ENCODE measurements at places on chromosomes 1 and 21. TPM values are rescaled to one million over a fixed set of nuclear protein-coding genes. Genes with fewer than 3 reads are reported as not detected.

DNA sequence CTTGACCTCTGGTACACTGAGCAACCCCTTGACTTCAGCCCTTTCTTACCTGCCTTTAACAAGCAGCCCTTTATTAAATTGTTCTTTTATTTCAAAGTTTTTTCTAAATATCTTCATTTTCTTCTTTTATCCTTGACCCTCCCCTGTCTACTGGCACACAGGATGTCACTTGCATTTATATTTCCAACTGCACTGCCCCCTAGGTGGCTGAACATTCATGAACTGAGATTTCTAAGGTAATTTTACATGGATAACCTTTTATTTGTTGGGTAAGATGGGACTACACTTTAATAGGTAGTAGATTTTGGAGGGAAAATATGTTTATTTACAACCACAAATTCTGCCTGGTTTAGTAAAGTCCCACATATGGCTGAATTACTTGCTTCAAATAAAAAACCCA lies 190.0 kb downstream of the ATP6V1G3 start:
- no peak for DNase-seq

DNA sequence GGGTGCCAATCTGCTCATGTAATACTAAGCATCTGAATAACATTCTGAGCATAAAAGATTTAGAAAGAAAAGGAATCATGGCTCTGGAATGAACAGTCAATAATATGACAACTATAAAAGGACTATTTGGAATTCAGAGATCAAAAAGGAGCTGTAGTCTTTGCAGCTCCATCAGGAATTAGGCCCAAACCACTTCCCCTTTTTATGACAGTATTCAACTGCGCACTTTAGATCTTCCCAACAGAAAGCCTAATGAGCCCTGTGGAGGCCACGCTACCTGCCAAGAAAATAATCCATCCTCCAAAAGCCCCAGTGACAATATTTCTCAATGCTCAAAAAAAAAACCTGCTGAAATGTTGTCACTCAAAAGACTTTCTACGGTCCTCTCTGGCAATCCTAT lies 163.2 kb downstream of the SNX7 start:
- DNase-seq: no peak

- no peak for DNase-seq
Measured at GRCh38 chr1:164423136-164423535, 135.8 kb upstream of the PBX1 start.

DNA sequence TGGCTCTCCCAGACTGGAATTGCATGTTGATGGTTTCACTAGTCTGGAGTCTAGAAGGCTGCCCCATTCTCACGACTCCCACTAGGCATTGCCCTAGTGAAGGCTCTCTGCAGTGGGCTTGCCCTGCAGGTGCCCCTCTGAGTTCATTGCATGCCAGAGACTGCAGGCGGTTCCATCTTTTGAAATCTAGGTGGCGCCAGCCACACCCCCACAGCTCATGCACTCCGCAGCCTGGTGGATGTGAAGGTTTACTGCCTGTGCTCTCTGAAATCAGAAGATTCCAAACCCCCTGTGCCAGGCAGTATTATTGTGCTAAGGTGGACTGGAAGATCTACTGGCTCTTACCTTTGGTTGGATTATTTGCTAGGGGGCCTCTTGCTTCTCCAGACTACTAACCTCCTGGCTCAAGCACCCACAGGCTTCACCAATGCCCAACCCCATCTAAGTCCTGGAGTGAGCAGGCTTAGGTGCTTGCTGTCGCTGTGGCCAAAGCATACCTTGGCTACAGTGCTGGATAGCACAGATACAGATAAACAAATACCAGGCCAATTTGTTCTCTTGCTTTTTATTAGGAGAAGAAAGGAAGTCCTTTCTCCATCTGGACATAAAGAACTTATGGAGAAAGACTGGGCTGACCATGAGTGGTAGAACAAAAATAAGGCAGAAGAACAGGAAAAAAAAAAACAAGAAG lies 83.5 kb upstream of the SIM2 start:
- DNase-seq: no peak

- peak; percentile 48 for DNase-seq
Measured at GRCh38 chr1:1421147-1421906, at the start of gene ANKRD65. ANKRD65 (minus strand) TSS chr1:1421276; CDS start chr1:1421005, 271 bp downstream.

- no peak for DNase-seq
Measured at GRCh38 chr1:75985827-75986226, 53.6 kb upstream of the ASB17 start.

DNA sequence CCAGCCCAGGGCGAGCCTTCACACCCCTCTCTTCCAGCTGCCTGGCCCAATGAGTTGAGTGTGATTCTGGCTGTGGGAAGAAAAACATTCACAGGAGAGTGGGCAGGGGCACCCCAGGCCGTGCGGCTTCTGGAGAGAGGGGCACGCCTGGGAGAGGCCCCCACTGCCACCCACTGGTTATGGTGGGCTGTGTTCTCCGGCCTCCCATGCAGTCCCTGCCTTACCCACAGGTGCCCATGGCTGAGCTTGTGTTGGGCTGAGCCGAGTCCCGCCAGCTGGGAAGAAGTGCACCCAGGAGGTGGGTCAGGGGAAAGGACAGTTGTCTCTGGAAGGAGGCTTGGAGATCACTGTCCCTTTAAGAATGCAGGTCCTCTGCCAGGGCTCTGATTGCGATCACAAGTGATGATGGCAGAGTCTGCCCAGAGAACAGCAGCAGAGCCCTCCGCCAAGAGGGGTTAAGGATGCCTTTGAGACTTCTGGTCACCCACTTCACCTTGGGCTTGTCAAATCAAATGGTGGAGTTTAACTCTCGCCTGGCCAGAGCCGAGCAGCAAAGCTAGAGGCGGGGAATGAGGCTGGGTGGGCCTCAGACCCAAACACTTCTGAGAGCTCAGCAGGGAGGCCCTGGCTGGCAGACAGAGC lies 124.7 kb upstream of the ARHGEF16 start:
- DNase-seq: no peak

GRCh38 chr21:17688912-17689874 lies 76.5 kb upstream of the BTG3 start:
- peak; percentile 53 for DNase-seq

DNA sequence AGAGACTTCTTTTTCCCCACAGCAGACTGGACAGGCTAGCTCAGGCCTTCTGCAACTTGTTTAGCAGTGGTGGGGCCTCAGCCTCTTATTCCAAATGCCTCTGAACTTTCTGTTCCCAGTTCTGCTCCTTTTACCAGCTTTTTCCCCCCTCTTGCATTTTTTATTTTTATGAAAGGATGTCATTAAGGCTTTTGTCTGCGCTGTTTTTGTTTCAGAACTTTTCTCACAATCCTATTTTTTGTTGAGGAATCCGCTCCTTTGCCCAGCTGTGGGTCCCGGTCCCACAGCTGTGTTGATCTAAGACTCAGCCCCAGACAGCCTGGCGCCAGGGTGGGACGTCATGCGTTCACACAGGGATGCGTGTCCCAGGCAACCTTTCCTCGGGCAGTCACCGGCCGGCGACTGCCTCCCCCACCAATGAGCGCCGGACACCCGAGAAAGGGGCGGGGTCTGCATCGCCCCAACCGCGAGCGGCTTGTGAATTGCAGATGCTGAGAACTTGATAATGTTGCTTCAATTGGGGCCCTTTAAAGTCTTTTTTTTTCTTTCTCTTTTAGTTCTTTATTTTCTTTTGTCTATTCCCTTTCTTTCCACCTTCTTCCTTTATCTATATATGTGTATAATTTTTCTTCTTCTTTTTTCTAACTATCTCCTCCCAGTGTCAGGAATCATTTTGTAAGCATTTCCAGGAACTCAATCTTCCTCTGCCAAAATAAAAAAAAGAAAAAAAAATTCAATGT lies 3.0 kb upstream of the ID3 start:
- DNase-seq: peak; percentile 99

DNA sequence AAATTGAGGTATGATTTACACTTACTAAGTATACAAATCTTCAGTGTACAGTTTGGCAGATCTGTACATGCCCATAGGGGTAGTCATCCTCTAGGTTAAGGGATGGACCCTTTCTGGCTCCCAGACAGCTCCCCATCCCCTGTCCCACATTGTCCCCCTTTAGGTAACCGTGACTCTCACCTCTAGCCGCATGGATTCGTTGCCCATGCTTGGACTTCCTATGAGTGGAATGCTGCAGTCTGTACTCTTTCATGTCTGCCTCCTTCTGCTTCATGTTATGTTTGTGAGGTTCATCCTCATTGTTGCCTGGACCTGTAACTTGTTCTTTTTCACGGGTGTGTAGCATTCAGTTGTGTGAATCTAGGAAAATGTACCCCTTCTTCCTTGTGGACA lies 20.3 kb downstream of the SLC37A1 start:
- DNase-seq: no peak

DNA sequence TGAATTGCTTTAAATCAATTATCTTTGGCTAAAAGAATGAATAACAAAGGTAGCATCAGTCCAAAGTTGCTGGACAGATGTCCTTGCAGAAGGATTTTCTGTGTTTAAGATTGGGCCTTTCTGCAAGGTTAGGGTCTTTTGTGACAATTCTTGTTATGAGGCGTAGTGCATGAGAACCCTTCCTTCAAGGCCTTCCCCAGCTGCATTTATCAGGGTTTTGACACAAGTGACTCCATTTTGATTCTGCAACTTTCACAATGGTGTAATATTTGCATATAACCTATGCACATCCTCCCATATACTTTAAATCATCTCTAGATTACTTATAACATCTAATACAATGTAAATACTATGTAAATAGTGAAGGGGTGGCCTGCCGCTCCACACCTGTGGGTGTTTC lies 1.1 kb upstream of the SETD4 start:
- DNase-seq: no peak

DNA sequence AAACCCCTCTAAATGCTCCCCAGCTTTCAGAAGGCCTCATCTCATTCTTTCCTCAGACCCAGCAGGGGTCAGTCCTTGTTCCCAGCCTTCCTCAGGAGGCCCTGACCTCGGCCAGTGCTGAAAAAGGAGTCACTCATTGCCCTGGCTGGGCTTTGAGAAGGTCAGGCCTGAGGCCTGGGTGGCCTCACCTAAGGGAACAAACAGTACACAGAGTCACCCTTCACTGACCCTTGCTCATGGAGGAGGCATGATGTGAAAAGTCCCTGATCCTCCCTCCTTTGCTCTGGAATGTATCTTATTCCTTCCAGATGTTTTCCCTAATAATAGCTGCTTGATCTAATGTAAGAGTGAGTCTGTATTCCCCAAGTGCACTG lies 117.7 kb upstream of the SLC44A3 start:
- peak; percentile 88 for DNase-seq

DNA sequence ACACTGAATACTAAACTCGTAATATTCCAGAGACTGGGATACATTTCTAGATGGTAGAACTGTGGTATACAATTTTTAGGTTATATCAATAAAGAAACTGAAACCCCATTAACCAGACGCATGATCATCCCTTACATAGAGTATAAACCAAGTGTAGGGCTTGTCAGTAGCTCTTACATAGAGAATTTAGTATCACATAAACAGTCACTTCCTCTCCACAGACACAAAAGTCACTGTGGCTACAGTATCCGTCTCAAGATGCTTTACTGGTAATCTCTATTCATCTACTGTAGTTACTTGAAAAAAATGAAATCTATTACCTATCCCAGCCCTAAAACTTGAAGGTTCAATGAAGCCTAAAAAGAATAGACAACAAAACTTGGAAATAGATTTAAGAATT lies 252.3 kb upstream of the TMPRSS15 start:
- no peak for DNase-seq

DNA sequence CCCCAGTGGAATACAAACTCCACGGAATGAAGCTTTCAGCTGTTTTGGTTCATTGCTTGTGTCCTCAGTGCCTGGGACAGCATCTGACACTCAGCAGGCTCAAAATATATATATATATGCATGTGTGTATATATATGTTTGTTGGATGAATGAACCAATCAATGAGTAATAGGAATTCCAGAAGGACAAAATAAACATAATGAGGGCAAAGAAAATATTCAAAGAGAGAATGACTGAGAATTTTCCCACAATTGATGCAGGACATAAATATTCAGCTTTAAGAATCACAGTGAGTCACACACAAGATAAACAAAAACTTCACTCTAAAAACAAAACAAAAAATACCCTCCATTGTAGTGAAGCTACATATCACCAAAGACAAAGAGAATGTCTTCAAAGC lies 64.0 kb downstream of the CHD5 start:
- DNase-seq: no peak

DNA sequence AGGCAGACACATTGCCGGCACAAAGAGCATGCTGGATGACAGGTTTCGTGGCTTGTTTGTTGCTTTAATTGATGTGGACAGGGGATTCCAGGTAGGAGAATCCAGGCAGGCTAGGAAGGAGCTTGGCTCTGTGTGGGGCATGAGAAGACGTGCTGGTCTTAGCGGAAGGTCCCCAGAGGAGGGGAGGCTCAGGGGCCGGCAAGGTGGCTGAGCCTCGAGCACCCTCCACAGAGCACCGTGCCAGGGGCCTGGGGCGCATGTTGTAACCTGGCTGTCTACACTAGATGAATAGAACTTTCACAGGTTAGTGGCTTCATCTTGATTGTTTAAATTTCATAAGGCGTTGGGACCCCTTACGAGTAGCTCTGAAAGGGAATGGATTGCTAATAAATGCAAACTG lies 223.1 kb downstream of the CAMTA1 start:
- DNase-seq: no peak

CTH gene
- 1.7 TPM for total RNA-seq

FLG2 gene
- not detected for total RNA-seq

RPTN gene
- not detected for total RNA-seq

S100A4 gene
- total RNA-seq: 238 TPM

LCE6A gene
- not detected for total RNA-seq

TLCD4 gene
- 11.1 TPM for total RNA-seq

AGT gene
- 8.4 TPM for total RNA-seq
